ENCODE measurements at places on chromosomes 7 and 10. TPM values are rescaled to one million over a fixed set of nuclear protein-coding genes. Genes with fewer than 3 reads are reported as not detected.

The LIPJ gene
- under 0.01 TPM for total RNA-seq

The ARHGAP22 gene
- 20.7 TPM for total RNA-seq

The SLC26A5 gene
- not detected for total RNA-seq

The MMRN2 gene
- total RNA-seq, result 1.7 TPM

The MUC3A gene
- not detected for total RNA-seq

The PAX2 gene
- not detected for total RNA-seq

The ANKRD61 gene
- total RNA-seq, result not detected

The CCDC126 gene
- 9.2 TPM for total RNA-seq

The UPP1 gene
- total RNA-seq, result 7.3 TPM

The C10orf53 gene
- total RNA-seq, result not detected

The AKR1C2 gene
- 13.5 TPM for total RNA-seq

The CALHM3 gene
- not detected for total RNA-seq

The GIMAP6 gene
- total RNA-seq, result 0.14 TPM

The RELN gene
- 0.74 TPM for total RNA-seq

The C10orf62 gene
- 0.14 TPM for total RNA-seq

The FAM237B gene
- total RNA-seq, result not detected

The ASB15 gene
- not detected for total RNA-seq

The SUN3 gene
- total RNA-seq, result not detected

The GIMAP7 gene
- total RNA-seq, result 0.09 TPM

The ADAM8 gene
- 0.71 TPM for total RNA-seq

The FLNC gene
- 99.0 TPM for total RNA-seq

The GSDME gene
- total RNA-seq, result 48.9 TPM

The HOXA9 gene
- 7.9 TPM for total RNA-seq

The SFTPD gene
- total RNA-seq, result not detected

The ITPRID1 gene
- not detected for total RNA-seq

The AKR1C3 gene
- 82.3 TPM for total RNA-seq

The COMTD1 gene
- total RNA-seq, result 7.4 TPM

The BLNK gene
- 0.28 TPM for total RNA-seq
